Osteocyte (in vitro differentiated cells): ENCODE measurements at places on chromosomes 16 and 17. TPM values are rescaled to one million over a fixed set of nuclear protein-coding genes. Genes with fewer than 3 reads are reported as not detected.
A peak's percentile ranks its signal among the peaks of the same experiment; 100 is the strongest.

DNA sequence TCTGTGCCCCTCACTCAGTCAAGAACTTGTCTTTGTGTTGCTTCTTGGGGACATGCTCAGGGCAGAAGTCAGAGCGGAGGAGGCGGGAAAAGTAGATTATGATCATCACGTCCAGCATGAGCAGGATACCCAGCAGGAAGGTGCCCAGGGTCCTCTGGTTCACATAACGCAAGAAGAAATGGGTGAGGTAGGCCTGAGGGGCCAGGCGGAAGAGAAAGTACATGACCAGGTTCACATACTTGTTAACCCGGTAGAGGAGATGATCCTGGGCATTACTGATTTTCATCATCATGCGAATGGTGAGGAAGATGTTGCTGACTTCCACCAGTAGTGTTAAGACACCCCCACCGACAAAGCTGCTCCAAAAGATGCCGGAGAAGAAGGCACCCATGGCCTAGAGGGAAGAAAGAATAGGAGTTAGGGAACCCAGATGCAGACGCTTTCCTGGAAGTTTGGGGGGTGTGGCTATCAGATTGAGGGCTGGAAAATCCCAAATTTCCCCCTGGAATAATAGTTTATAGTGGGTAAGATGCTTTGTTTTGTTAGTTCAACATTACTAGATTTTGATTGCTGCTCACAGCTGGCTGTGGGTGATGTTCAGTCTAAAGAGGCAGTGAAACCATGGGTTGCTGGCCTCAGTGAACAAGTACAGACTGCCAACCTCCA, 1.4 kb downstream of the TLCD1 start:
- no peak for DNase-seq
- H3K27ac ChIP-seq = peak overlapping the region; percentile 92
- H3K4me3 ChIP-seq = peak overlapping the region; percentile 88
- H3K36me3 ChIP-seq = peaks cover 21% of the 10 kb centered on the region

DNA sequence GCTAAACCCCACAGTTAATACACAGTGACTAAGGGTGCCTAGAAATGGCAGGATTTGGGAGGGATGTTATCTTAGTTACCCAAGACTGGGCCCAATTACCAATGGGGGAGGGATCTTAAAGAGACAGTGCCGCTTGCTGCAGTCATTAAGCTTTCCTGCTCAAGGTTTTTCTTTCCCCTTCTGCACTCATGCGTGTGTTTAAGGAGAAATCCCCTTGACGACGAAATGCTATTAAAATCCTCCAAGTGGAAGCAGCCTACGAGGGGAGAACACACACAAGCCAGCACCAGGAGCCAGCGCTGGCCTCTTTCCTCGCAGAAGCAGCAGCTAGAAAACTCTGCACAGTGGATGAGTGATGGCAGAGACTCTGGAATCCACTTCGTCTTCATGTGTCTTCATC, 22.0 kb downstream of the SALL1 start:
- H3K36me3 ChIP-seq = no peaks in the 10 kb centered on the region
- no peak overlapping the region for H3K4me3 ChIP-seq
- H3K27ac ChIP-seq = no peak overlapping the region
- peaks cover 3% of the 10 kb centered on the region for H3K4me1 ChIP-seq

- H3K4me3 ChIP-seq = no peak overlapping the region
- DNase-seq = no peak
- H3K36me3 ChIP-seq = no peaks in the 10 kb centered on the region
- no peaks in the 10 kb centered on the region for H3K4me1 ChIP-seq
These were observed 12.9 kb downstream of the CIITA start for GRCh38 chr16:10889855-10890254.

DNA sequence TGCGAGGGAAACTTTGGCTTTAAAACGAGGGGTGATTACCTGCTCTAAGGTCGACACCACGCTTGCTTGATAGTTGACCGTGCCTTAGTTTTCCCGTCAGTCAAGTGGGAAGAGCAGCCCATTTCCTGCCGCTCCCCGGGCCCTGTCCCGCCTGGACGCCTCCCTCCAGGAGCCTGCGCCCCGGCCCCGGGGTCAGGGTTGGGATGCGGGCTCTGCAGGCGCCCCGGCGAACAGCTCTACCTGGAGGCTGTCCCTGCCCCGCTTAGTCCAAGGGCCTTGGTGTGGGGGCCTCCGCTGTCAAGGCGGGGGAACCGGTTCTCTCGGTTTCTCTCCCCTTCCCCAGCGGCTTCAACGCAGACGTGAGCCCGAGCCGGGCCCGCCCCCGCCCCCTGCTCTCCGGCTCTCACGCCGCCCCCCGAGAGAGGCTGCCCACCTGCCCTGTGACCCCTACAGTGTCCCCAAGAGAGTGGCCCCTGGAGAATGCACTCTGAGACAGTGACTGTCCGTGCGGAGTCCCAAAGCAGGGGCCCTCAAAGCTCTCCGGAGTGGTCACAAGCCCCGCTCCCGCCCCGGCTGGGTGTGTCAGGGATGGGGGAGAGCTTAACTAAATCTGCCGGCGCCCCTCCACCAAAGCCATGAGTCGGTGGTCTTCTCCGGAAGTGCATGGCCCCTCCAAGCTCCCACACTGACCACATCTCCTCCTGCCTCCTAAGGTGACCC, 117.4 kb upstream of the SMURF2 start:
- DNase-seq = no peak
- no peak overlapping the region for H3K27ac ChIP-seq
- H3K4me3 ChIP-seq = peak overlapping the region; percentile 47
- peaks cover 36% of the 10 kb centered on the region for H3K4me1 ChIP-seq

DNA sequence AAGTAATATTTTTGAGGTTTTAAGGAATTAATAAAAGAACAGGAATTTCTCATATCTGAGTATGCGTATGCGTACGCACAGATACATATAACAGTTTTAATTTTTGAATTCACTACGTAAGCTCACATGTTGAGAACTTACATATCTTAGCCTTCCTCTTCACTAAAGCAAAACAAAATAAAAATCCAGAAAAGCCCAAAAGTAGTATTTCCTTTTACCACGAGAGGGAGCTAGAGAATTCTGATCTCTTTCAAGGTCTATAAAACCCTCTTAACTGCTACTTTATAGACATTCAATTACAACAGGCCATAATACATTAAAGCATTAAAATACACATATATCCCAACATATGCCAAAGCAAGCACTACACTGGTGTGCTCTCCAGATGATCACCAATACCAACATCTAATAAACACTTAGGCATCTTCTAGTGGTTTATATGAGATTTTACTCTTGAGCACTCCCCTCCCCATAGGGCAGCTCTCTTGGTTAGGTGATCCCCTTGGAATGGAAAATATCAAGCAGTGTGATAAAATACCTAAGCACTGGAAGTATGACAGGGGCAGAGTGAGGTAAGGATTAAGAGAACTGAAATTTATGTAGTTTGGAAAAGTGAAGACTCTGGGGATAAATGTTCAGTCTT, 94.0 kb downstream of the SKAP1 start:
- peaks cover 72% of the 10 kb centered on the region for H3K27me3 ChIP-seq
- H3K36me3 ChIP-seq = no peaks in the 10 kb centered on the region
- H3K4me1 ChIP-seq = no peaks in the 10 kb centered on the region
- H3K4me3 ChIP-seq = no peak overlapping the region
- no peak overlapping the region for H3K27ac ChIP-seq

GRCh38 chr17:21174186-21174585, 39.8 kb downstream of the TMEM11 start:
- H3K27ac ChIP-seq = no peak overlapping the region
- H3K27me3 ChIP-seq = no peaks in the 10 kb centered on the region

DNA sequence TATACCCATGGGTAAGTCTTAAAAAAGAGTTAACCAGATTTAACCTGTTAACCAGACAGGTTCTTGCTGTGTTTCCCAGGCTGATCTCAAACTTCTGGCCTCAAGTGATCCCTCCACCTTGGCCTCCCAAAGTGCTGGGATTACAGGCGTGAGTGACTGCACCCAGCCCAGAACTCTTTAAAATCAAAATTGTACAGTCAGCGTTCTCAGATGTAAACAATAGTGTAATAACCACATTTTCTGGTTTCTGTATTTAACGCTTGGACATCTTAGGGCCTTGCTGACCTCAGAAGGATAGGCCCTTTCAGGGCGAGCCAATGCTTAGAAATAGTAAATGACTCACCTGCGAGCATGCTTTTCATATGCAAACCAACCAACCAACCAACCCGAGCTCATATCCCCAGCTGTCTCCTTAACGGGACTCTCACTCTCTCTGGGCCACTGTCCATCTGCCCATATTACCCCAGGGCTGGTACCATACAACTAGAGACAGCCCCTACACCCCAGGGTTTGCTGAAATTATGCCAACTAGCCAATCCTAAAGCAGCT, 415.0 kb upstream of the XYLT1 start:
- H3K36me3 ChIP-seq = no peaks in the 10 kb centered on the region
- H3K27ac ChIP-seq = no peak overlapping the region
- H3K4me3 ChIP-seq = no peak overlapping the region
- no peak for DNase-seq

GRCh38 chr16:28064706-28065249, 1.3 kb upstream of the GSG1L start:
- no peaks in the 10 kb centered on the region for H3K36me3 ChIP-seq
- no peak for DNase-seq
- no peak overlapping the region for H3K4me3 ChIP-seq
- no peak overlapping the region for H3K27ac ChIP-seq
- peaks cover 6% of the 10 kb centered on the region for H3K4me1 ChIP-seq

- no peak for DNase-seq
- H3K4me3 ChIP-seq = no peak overlapping the region
- H3K27me3 ChIP-seq = no peaks in the 10 kb centered on the region
- H3K27ac ChIP-seq = no peak overlapping the region
- peaks cover 13% of the 10 kb centered on the region for H3K4me1 ChIP-seq
- no peaks in the 10 kb centered on the region for H3K36me3 ChIP-seq
These were observed 240.6 kb downstream of the FOXL1 start for GRCh38 chr16:86818671-86819532.

DNA sequence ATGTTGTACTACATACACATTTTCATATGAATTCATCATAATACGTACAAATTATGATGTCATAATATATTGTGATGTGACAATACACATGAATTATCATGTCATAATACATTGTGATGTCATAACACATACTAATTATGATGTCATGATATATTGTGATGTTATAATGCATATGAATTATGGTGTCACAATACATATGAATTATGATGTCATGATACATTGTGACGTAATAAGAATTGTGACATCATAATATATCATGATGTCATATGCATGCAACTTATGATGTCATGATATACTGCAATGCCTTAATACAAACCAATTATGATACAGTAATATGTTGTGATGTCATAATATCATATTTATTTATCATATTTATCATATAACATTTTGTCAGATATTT, 2074.3 kb downstream of the TP53TG3F start:
- no peak overlapping the region for H3K4me3 ChIP-seq
- no peaks in the 10 kb centered on the region for H3K4me1 ChIP-seq
- no peak overlapping the region for H3K27ac ChIP-seq

DNA sequence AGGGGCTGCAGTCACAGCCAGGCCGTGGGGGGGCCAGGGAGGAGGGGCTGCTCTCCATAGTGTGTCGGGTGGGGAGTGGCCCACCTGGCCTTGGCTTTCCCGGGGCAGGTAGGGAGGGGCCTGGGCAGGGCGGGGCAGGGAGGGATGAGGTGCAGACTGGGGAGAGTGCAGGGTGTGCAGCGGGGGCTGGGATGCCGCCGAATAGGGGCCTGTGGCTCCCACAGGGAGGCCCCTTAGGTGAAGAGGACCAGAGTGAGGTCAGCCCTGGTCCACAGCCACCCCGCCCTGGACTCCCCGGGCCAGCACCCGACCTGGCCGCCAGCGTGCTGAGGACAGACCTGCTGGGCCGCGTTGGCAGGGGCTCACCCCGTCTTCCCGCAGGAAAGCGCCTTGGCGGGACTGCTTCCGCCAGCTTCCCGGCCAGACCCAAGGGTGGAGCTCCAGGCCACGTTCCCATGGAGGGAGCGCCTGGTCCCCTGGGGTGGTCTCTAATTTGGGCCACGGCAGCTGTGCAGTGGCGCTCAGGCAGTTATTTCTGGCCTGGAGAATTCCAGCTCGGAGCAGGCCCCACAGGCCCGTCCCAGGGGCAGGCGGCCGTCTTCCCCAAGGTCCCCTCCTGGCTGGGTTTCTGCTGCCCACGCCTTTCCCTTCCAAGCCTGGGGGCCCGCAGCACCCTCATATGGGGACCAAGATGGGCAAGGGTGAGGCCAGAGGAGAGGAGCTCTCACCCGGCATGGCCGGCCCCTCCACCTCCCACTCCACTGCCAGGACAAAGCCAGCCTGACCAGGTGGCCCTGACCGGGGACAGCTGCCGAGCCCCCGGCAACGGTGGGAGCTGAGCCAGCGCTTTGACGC, 27.9 kb downstream of the CACNA1H start:
- no peak for DNase-seq
- H3K27me3 ChIP-seq = no peaks in the 10 kb centered on the region
- H3K4me1 ChIP-seq = peaks cover 35% of the 10 kb centered on the region
- H3K4me3 ChIP-seq = no peak overlapping the region
- peak overlapping the region; percentile 88 for H3K27ac ChIP-seq

- peaks cover 71% of the 10 kb centered on the region for H3K4me1 ChIP-seq
- H3K36me3 ChIP-seq = peaks cover 6% of the 10 kb centered on the region
- peak overlapping the region; percentile 81 for H3K27ac ChIP-seq
- no peak overlapping the region for H3K4me3 ChIP-seq
- DNase-seq = no peak
These were observed 14.7 kb downstream of the NXN start for GRCh38 chr17:964876-965275.

- H3K4me3 ChIP-seq = no peak overlapping the region
- H3K4me1 ChIP-seq = no peaks in the 10 kb centered on the region
- no peak for DNase-seq
- H3K27me3 ChIP-seq = peaks cover 26% of the 10 kb centered on the region
These were observed 34.2 kb upstream of the CRHR1 start for GRCh38 chr17:45749831-45750335.

GRCh38 chr17:43770957-43771356, 7.8 kb downstream of the DUSP3 start:
- no peak overlapping the region for H3K4me3 ChIP-seq
- no peaks in the 10 kb centered on the region for H3K27me3 ChIP-seq
- H3K4me1 ChIP-seq = no peaks in the 10 kb centered on the region
- no peak overlapping the region for H3K27ac ChIP-seq

DNA sequence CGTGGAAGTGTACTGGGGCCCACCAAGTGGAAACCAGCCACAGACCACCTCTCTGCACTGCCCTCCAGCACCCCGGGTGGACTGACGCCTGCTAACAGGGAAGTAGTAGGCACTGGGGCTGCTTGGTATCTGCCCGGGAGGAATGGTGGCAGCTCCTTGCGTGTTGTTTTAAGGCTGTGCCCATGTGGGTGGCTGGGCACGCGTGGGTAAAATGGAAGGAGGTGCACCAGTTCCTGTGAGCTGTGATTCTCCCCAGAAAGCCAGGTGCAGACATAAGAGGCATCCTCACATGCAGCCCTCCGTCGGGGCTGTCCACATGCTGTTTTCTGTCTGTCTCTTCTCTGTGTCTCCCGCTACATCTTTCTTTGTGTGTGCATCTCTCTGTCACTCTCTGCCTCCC, 122.3 kb downstream of the ENGASE start:
- H3K4me3 ChIP-seq = no peak overlapping the region
- H3K4me1 ChIP-seq = peaks cover 2% of the 10 kb centered on the region
- peaks cover 19% of the 10 kb centered on the region for H3K27me3 ChIP-seq

- H3K4me1 ChIP-seq = peaks cover 5% of the 10 kb centered on the region
- H3K4me3 ChIP-seq = no peak overlapping the region
- DNase-seq = no peak
- no peaks in the 10 kb centered on the region for H3K27me3 ChIP-seq
- peaks cover 4% of the 10 kb centered on the region for H3K36me3 ChIP-seq
These were observed 10.5 kb upstream of the TSPOAP1 start for GRCh38 chr17:58338841-58339754.

MGAT5B gene
- 0.40 and 0.55 TPM in 2 replicates for total RNA-seq

FOXL1 gene
- 6.4 and 9.3 TPM in 2 replicates for total RNA-seq

SPATA32 gene
- total RNA-seq = 0.18 TPM in 1 of 2 replicates, not detected in the other

ACSM3 gene
- 0.94 and 1.7 TPM in 2 replicates for total RNA-seq

FBXL16 gene
- total RNA-seq = 0.32 and 0.44 TPM in 2 replicates

TEKT5 gene
- 0.50 TPM in 1 of 2 replicates, not detected in the other for total RNA-seq

TPSD1 gene
- not detected in 2 replicates for total RNA-seq

OTOA gene
- total RNA-seq = 0.08 TPM in 1 of 2 replicates, not detected in the other

OR2C1 gene
- not detected in 2 replicates for total RNA-seq

NPIPA8 gene
- total RNA-seq = 0.39 and 0.56 TPM in 2 replicates

AGRP gene
- not detected in 2 replicates for total RNA-seq

RNF43 gene
- total RNA-seq = not detected in 2 replicates

CTRB1 gene
- total RNA-seq = not detected in 2 replicates
